ENCODE measurements at places on chromosomes 1 and 21.

GRCh38 chr1:115877511-115877910 lies 36.6 kb upstream of the NHLH2 start:
- DNase-seq: no peak

- DNase-seq: peak; percentile 58
Observed at GRCh38 chr1:199113265-199113869, 474.5 kb downstream of the PTPRC start.

GRCh38 chr1:235441159-235441685 lies 63.0 kb downstream of the B3GALNT2 start:
- no peak for DNase-seq

GRCh38 chr1:67264899-67265298 lies 42.8 kb upstream of the IL12RB2 start:
- no peak for DNase-seq

- DNase-seq: no peak
Observed at GRCh38 chr1:94962409-94963265, 35.7 kb upstream of the CNN3 start.

GRCh38 chr1:179709841-179710329 lies 33.2 kb upstream of the FAM163A start:
- peak; percentile 12 for DNase-seq

- peak; percentile 57 for DNase-seq
Observed at GRCh38 chr1:204989266-204990058, 53.5 kb upstream of the CNTN2 start.

DNA sequence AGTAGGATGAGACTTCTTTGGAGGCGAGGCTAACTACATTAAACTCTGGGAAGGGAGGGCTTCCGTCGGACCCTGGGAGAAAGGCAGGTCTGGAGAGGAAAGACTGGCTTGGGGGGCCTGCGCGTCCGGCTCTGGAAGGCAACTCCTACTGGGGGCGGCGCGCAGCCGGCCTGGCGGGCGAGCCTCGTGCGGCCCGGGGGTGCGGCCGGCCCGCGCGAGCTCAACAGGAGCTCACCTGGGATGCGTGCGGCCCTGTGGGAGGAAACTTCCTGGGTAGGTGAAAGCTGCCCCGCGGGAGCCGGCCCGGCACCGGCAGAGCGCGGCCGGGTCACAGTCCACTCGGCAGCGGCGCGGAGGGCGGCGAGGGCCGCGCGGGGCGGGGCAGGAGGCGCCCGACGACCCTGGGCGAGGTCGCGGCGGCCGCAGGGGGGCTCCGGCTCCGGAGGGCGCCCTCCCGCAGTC lies 449 bp downstream of the EPS15 start:
- DNase-seq: peak; percentile 31

DNA sequence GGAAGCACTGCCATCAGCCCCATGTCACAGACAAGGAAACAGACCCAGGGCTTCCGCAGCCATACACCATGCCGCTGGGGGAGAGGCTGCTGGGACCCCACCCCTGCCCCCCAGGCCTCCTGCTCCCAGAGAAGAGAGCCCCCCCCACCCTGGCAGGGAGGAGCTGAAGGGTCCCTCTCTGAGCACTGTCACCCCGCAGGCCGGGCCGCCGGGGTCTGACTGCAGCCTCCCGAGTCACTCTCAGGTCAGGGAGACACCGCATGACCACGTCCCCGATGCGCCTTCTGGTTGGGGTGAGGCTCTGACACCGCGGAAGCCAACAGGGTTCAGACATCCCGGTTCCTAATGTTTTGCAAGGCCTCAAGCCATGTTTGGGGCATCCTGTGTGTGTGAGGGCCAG lies 102.3 kb downstream of the SIK1 start:
- DNase-seq: no peak

GRCh38 chr1:1240822-1241587 lies 5.5 kb downstream of the C1QTNF12 start:
- DNase-seq: no peak

GRCh38 chr1:86271046-86271445 lies 114.5 kb upstream of the COL24A1 start:
- no peak for DNase-seq

DNA sequence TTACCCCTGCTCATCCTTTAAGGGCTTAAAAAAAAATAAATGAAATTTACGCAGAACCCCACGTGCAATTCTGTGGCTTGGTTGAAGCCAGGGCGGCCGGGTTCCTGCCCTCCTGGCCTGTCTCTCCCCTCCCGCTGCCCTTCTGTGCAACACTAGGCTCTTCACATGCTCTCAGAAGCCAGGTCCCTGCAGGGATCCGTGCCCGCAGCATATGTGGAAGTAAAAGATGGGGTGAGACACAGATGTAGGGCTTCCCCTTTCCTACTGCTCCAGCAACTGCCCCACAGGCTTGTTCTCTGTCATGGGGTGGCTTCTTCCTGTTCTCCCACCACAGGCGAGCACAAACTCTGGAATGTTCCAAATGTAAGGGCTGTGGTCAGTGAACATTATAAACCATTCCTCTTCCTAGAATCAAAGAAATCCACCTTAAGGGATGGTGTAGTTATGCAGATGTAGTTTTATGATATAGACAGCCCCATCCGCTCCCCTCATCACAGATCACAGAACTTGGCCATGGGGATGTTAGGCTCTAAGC lies 535.4 kb downstream of the KIF26B start:
- DNase-seq: no peak

DNA sequence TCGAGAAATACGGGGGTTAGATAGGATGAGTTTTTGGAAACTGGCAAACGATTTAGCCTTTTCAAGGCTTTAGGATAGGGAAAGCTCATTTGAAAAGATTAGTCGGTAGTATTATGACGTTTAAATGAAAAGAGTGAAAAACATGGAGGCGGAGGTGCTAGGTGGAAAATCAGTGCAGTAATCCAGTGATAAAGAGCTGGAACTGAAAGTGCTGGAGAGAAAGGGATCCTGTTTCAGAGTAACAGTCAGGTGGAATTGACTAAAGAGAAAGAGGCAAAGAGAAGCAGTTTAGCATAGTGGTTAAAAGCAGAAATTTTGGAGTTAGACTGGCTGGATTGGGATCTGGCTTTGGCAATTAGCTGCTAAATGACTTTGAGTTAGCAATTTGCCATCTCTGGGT lies 945 bp downstream of the WDR3 start:
- DNase-seq: no peak

- DNase-seq: no peak
Observed at GRCh38 chr1:247469141-247469535, 11.2 kb upstream of the OR2B11 start.

DNA sequence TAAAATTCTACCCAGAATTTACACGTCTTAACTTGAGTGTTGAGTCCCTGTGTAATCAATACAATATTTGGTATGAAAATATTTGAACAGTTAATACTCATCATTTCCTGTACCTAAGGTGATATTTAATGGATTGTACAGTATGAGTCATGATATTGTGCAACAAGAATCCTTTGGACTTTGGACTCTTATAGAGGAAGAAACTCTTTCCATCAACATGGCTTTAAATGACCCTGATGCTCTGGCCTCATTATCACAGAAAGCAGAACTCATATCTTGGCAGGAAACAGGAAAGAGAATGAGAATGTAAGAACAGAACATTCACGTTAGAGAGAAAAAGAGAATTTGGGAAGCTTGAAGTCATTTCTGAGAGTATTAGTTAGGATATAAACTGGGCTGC lies 168.8 kb upstream of the B3GALT2 start:
- no peak for DNase-seq

DNA sequence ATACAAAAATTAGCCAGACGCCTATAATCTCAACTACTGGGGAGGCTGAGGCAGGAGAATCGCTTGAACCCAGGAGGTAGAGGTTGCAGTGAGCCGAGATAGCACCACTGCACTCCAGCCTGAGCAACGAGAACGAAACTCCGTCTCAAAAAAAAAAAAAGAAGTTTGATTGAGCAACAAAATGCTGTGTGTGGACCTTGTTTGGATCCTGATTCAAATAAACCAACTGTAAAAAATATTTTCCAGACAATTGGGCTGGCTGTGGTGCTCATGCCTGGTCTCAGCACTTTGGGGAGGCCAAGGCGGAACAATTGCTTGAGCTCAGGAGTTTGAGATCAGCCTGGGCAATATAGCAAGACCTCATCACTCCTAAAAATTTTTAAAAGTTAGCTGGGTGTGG lies 16.8 kb downstream of the PTAFR start:
- no peak for DNase-seq

- DNase-seq: no peak
Observed at GRCh38 chr1:212255705-212256307, 29.4 kb upstream of the PPP2R5A start.

DNA sequence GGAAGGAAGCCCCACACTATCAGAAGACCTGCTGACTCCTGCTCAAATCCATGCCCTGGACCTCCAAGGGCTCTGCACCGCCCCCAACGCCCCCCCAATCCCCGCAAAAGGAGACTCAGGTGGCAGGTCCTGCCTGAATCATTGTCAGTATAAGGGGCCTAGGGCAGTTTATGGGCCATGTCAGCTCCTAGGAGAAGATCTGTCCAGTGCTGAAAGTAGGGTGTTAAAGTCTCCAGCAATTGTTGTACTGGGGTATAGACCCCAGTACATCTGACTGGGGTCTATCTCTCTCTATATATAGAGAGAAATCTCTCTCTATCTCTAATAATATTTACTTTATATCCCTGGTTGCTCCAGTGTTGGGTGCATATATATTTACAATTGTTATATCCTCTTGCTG lies 12.1 kb upstream of the OLIG2 start:
- no peak for DNase-seq

DNA sequence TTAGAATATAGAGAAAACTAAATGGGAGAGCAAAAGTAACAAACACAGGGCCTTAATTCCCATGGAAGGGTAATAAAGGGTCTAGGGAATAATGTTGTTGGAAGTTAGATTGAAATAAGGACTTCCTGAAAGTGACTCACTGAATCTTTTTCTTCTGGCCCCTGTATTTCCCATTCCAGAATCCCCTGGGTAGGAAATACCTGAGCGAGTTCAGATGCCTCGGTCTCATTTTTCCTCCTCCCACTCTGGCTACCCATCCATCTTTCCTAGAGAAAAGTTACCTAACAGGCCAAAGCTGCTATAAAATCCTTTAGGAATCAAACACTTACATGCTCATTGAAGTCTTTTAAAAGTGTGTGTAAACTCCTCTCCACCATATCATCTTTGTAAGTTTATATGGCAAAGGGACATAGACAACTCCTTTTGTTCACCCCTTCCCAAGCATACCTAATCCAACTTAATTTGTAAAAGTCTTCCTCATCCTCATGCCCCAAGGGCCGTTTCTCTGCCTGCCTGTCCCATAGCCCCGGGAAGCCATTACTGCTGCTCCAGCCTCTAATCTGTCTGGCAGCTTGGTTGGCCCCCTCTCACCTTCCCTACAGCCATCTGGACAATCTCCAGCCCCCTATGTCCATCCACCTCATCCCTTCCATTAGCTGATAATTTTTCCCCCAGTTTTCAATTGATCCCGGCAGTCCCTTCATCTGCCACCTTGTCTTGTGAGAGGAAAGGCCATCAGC lies 3.3 kb upstream of the MEF2D start:
- no peak for DNase-seq

DNA sequence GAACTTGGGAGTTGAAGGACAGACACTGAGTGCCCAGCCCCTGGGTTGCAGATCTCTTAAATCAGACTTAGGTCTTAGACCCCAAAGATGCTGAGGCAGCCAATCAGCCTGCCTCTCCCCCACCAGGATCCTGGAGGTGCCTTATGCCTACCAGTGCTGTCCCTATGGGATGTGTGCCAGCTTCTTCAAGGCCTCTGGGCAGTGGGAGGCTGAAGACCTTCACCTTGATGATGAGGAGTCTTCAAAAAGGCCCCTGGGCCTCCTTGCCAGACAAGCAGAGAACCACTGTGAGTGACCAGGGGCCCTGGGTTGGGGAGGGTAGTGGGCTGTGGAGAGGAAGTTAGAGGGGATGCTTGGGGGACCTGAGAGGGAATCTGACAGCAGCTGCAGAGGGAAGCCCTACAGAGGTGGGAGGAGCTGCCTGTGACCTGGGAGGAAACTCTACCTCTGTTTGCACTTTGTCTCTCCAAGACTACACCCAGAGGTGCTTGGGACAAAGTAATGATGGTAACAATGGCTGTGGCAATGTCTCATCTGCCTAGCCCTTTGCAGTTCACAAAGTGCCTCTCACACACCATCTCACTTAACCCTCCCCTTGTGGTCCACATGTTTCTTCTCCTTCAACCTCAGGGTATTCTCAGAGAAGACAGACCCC lies 31.5 kb downstream of the UBE2T start:
- no peak for DNase-seq

DNA sequence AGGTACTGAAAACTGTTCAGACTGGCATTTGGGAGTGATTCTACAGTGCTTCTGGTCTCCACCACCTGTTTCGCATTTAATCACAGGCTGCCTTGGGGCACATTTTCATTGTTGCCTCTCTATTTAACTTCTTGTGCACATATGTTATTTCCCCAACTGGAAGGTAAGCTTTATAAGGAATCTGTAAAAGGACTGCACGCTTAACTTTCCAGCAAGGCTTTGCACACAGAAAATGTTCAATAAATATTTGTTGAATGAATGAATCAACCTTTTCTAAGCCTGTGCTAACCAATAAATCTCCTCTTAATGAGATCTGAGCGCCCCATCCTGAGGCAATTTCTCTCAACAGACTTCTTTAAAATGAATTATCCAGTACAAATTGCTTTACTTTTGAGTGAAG lies 84.3 kb upstream of the ARHGAP29 start:
- no peak for DNase-seq

- no peak for DNase-seq
Observed at GRCh38 chr1:91015794-91016550, 5.9 kb downstream of the ZNF644 start.

DNA sequence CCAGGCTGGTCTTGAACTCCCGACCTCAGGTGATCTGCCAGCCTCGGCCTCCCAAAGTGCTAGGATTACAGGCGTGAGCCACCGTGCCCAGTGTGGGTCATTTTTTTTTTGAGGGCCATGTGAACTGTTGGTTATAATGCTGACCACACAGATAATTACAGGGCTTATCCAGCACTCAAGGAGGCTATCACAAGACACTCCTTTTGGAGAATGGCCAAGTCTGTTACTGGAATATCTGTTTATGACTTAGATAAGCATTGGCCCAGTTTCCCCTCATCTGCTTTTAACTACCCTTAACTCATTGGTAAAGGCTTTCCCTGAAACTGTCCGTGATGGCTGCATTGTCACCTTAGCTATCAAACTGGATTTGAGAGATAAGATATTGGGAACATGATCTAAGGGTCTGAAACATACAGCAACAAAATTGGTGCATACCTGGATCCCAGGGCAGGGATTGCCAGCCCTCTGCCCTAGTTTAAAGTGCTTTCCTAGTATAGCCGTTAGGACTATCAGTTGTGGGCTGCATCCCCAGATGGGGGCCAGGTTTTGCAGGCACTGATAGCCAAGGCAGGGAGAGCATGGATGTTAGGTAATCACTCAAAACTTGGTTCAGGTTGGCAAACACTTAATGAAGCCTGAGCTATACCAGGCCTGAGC lies 15.6 kb downstream of the SZT2 start:
- no peak for DNase-seq

- DNase-seq: no peak
Observed at GRCh38 chr1:59498640-59499039, 201.7 kb downstream of the FGGY start.

DNA sequence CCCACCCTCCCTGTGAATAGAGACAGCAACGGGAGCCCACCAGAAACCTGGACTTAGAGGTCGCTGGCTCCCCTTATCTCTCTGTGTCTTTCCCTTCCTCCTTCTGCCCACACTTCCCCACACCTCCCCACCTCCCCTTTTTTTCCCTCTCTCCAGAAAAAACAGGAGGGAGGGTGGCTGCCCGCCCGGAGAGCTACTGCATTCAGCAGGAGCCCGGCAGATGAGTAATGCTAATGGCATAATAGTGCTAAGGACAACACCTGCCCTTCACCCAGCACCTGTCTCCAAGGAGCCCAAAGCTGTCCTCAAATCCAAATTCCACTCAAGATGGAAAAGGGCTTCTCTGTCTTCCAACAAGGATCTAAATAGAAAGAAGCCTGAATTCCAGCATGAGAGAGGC lies 11.4 kb upstream of the PRELP start:
- no peak for DNase-seq

All from stimulated activated naive CD4-positive, alpha-beta T cell (primary cell).